ENCODE measurements at places on chromosomes 3 and 15. TPM values are rescaled to one million over a fixed set of nuclear protein-coding genes. Genes with fewer than 3 reads are reported as not detected.

GRCh38 chr3:77259694-77260093, 219.8 kb downstream of the ROBO2 start:
- no peak for DNase-seq

DNA sequence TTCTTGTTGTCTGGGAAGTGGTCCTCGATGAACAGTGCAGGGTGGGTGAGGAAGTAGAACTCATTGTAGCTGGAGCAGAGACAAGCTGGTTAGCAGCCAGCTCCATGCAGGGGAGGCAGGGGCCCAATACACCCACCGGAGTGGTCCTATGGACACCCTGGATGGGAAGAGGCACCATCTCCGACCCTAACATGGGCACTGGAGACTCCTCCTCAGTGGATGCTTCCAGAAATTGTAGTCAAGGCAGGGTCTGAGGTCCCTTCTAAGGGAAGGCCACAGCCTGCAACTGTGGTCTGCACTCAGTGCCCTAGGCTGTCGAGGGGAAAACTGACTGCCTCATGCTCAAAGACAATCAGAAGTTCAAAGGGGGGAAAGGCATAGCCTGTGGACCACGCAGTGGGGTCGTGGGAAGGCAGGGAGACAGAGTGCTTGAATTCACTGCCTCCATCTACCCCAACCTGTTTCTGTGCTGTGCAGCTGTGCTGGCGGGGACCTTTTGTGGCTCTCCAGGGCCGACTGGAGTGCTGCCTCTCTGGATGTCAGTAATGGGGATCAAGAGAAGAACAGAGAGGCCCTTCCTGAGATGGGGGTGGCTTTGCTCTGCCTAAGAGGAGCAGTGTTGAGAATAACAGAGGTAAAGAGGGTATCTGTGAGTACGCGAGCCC, 41.9 kb downstream of the KY start:
- no peak for DNase-seq

DNA sequence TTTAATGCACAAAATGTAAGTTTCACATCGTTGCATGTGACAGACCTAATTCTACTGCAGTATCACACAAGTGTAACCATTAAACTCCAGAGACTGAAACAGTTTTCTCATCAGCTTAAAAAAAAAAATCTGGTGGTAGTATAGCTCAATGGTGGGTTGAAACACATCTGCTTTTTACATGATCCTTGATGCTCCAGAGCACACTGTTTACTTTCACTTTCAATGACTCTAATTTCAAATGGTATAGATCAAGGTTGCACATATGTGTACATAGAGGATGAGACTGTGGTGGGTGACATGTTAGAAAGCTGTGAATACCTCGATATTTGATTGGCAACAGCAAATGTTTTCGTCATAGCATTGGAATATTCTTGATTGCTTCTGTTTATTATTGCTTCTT, 22.4 kb downstream of the MCTP2 start:
- DNase-seq, result no peak

DNA sequence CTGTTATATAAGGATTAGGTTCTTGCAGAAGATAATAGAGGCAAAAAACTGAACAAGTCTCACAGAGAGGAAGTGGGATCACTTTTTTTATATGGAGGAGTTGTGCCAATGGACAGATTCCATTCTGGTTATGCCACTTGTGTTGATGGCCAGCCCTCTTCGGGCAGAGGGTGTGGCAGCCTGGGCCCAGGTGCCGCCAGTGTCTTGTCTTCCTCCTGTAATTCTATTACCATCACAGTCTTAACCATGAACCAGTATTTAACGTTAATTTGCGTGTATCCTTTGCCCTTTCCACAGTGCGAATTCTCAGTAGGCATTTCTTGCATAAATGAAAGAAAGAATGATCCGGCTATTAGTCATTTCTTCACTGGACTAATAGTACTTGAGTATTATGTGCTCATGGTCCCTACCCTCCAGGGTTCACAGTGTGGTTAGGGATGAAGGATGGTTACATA, 7.0 kb upstream of the USP4 start:
- DNase-seq, result no peak

GRCh38 chr3:25575001-25575400, 89.7 kb downstream of the TOP2B start:
- no peak for DNase-seq

DNA sequence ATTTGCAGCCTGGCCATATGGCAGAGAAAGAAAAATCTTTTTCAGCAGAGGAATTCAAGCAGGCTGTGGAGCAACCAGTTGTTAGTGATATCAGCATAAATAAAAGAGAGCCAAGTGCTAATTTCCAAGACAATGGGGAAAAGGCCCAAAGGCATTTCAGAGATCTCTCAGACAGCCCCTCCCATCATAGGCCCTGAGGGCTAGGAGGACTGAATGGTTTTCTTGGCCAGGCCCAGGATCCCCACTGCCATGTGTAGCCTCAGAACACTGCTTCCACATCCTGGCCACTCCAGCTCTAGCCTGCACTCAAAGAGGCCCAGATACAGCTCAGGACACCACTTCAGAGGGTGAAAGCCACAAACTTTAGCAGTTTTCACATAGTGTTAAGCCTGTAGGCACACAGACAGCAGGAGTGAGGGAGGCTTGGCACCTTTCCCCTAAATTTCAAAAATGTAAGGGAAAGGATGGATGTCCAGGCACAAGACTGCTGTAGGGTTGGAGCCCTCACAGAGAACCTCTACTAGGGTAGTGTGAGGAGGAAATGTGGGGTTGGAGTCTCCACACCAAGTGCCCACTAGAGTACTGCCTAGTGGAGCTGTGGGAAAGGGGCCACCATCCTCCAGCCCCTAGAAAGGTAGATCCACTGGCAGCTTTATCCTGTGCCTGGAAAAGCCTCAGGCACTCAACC, 191.4 kb downstream of the TBL1XR1 start:
- no peak for DNase-seq

The MCF2L2 gene
- total RNA-seq, result 0.89 TPM

The TRPM1 gene
- 3.5 TPM for total RNA-seq

DNA sequence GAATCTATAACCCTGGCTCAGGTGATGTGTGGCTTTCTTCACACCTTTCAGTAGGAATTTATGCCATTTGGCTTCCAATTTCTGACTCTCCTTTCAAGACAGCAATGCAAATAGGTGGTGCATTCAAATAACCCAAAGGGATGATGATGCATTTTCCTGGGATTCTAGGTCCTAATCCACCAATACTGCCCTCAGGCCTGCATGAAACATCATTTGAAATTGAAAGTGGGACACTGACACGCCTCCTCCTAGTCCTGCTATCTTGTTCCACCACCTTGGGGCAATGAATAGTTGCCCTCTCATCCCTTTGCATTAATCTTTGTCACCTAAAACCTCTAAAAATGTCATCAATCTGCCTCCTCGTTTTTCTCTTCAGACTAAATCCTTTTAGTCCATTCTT, 198.4 kb upstream of the ST8SIA2 start:
- no peak for DNase-seq

The OXTR gene
- 0.59 TPM for total RNA-seq

The PAQR9 gene
- not detected for total RNA-seq

The NR1I2 gene
- 0.10 TPM for total RNA-seq

- DNase-seq, result no peak
These were observed 201.3 kb upstream of the MRPL3 start for GRCh38 chr3:131704098-131704497.

The MEGF11 gene
- total RNA-seq, result 0.30 TPM

GRCh38 chr3:4981294-4981664, 2.0 kb downstream of the BHLHE40 start:
- DNase-seq, result no peak

The SNTN gene
- total RNA-seq, result not detected

The USP19 gene
- 29.0 TPM for total RNA-seq

The LRRC3B gene
- 0.69 TPM for total RNA-seq

DNA sequence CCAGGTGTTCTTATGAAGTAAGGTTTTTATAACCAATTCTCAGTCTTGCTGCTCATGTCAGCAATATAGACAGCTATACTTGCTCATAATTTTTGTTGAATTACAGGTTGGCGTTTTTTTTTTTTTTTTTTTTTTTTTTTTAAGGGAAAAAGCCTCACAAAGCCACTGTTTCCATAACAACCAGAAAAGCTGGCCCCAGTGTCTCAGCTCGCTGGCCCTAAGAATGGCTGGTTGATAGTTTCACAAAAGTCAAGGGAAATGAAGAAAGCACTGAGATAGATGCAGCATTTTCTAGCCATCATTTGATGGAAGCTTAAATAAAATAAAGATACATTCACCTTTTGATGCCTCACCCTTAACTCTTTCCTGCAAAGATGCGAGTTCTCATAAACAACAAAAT, 121.9 kb downstream of the C3orf70 start:
- DNase-seq, result no peak

DNA sequence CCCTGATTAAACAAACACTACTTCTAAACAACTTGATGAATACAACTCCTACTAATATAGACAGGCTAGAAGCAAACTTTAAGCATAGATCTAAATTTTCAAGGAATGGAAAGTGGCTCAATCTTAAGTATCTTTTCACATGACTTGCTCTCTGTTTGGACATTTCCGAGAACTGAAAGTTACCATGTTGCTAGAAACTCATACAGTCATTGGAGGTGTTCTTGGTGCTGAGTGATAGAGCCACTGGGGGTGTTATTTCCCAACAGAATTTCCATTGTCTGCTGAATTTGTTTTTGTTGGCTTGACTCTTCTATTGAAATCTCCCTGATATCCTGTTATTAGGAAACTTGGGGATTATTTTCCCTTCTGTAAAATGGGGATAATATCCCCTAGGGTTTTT, 264.5 kb upstream of the RASGRP1 start:
- no peak for DNase-seq

The NR2C2 gene
- total RNA-seq, result 36.7 TPM

DNA sequence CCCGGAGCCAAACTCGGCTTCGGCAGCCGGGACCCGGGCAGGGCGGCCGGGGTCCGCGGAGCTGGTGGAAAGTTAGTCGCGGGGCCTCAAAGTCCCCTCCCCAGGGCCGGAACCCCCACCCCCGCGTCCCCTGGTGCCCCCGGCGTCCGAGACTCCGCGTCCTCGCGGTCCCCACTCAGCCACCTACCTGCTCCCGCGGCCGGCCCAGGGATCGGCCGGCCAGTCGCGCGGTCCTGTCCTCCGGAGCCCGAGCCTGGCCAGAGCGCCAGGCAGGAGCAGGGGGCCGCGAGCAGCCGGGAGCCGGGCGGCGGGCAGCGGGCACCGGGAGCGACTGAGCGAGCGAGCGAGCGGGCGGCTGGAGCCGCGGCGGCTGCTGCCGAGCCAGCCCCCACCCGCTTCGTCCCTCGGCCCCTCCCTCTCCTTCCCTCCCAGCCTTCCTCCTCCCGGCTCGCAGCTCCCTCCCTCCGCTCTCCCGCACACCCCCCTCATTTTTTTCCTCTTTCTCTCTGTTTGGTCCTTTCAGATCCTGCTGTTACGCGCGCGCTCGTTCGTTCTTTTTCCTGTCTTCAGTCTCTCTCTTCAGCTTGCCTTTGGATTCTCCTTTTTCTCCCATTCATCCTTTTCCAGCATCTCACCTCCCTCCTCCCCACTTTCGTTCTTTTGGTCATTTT, at the start of gene MEGF11:
Gene MEGF11, minus strand, starts transcription at position 333 of the 671 bp plus-strand sequence. CDS start 125,347 bp downstream, outside the sequence.
- no peak for DNase-seq

The SATB1 gene
- 44.9 TPM for total RNA-seq

DNA sequence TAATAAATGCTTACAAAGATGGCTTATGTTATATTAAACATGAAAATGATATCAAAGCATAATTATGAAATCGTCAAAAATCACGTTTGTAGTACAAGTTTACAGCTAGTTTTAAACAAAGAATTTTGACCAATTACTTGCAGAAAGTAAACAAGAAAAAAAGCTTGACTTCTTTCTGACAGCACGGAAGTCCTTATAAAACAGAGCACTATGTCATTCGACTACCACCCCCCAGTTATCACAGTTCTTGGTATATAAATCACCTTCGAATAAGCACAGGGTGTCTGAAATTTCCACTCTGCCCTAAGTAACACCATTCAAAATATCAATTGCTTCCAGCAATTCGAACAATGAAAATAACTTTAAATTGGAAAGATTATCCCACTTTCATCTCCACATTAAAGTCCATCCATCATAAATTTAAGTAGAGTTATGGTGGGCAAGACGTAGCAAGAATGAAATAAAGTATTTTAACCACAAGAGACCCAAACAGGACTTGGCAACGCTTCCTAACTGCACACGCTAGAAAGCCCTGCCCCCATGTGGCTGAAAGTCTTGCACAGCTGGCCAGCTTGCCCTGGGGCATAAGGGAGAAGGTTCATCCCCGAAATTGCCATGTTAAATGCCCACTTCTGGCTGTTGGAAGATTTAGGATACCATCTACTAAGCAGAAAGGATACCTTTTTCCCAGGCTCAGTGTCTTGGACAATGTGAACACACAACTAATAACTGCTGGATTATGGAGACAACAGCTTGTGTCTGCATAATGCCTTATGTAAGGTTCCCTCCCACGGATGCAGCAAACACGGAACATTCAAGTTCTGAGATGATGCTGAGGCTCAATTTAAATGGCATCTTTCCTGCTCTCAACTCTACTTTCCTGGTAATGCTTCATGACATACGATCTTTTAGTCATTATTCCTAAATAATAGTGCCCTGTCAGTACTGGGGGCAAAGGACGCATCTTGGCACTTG, 116.4 kb upstream of the TJP1 start:
- no peak for DNase-seq

The LMOD3 gene
- 8.9 TPM for total RNA-seq

The GLCE gene
- total RNA-seq, result 49.5 TPM

DNA sequence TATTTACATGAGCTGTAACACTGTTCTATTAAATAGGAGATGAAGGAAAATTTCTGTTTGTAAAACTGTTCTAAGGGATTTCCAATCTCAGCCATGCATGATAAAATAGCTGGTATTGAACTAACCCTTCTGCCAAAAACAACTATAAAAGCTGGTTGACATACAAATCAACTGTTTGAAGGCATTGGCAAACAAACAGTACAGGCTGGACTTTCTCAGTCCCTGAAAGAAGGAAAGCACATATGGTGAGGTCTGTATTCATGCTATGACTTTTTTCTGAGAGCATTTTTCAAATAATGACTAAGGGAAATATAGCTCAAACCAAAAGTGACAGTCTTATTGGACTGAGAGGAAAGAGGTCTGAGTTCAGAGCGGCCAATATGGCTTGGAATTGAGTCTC, 117.0 kb upstream of the CCDC54 start:
- DNase-seq, result no peak

The AGTR1 gene
- total RNA-seq, result 39.6 TPM

- peak; percentile 59 for DNase-seq
These were observed 1.9 kb downstream of the KLHDC8B start for GRCh38 chr3:49173116-49173791.

- DNase-seq, result no peak
These were observed 9.3 kb upstream of the SRP14 start for GRCh38 chr15:40048211-40048792.

DNA sequence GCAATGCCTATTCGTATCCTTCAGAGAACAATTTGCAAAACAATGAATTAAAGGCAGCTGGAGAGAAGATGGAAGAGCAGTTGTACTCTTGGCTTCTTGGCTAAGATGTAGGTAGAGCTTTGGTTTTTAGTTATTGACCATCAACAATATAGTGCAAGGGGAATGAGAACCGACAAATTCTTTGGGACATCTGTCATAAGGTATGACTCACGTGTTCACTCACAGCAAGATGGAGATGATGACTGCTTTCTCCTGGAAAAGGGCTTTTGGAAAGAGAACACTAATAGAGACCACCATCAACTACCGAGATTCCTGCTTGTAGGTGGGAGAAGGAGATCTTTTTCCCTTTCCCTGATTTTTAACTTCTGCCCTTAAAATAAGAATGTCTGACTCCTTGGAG, 234.9 kb downstream of the NTRK3 start:
- DNase-seq, result no peak

GRCh38 chr3:8825153-8825825, 55.9 kb upstream of the OXTR start:
- DNase-seq, result no peak

The CCDC39 gene
- total RNA-seq, result not detected

- DNase-seq, result no peak
These were observed 54.0 kb upstream of the EIF5A2 start for GRCh38 chr3:170962411-170962810.
